ENCODE measurements at places on chromosomes 16 and 17. TPM values are rescaled to one million over a fixed set of nuclear protein-coding genes. Genes with fewer than 3 reads are reported as not detected.
A peak's percentile ranks its signal among the peaks of the same experiment; 100 is the strongest.

- no peaks in the 10 kb centered on the region for H3K4me1 ChIP-seq
- peak overlapping the region; percentile 25 for H3K27ac ChIP-seq
- no peak for DNase-seq
- H3K4me3 ChIP-seq, result no peak overlapping the region
These were observed 194.3 kb downstream of the ZNF423 start for GRCh38 chr16:49661465-49662187.

Gene ZNF423
- total RNA-seq, result 20.5 TPM

- H3K4me1 ChIP-seq, result peaks cover 8% of the 10 kb centered on the region
- no peak overlapping the region for H3K27ac ChIP-seq
- no peak for DNase-seq
- H3K27me3 ChIP-seq, result no peaks in the 10 kb centered on the region
- no peaks in the 10 kb centered on the region for H3K36me3 ChIP-seq
- H3K4me3 ChIP-seq, result no peak overlapping the region
These were observed 410.5 kb downstream of the WWOX start for GRCh38 chr16:78509965-78510364.

Gene KRTAP4-1
- not detected for total RNA-seq

DNA sequence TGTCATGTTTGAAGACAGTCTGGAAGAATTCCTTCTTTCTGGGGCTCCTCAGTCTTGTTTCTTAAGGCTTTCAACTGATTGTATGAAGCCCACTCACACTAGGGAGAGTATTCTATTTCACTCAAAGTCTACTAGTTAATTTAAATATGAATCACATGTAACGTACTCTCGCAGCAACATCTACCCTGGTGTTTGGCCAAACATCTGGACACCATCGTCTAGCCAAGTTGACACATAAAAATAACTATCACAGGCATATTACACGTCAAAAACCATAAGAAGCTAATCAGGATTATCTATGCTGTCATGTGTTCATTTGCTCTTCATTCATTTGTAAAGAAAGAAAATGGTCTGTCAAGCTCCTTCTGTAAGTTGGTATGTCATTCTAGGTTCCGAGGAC is 787.4 kb downstream of the KCNJ2 start:
- no peak overlapping the region for H3K4me3 ChIP-seq
- no peak overlapping the region for H3K27ac ChIP-seq
- DNase-seq, result no peak

- no peak overlapping the region for H3K27ac ChIP-seq
- peaks cover 26% of the 10 kb centered on the region for H3K36me3 ChIP-seq
- no peaks in the 10 kb centered on the region for H3K27me3 ChIP-seq
- H3K4me1 ChIP-seq, result no peaks in the 10 kb centered on the region
- no peak for DNase-seq
These were observed 23.7 kb downstream of the NCOR1 start for GRCh38 chr17:16191604-16192003.

GRCh38 chr17:62662855-62663254 is 35.4 kb downstream of the MRC2 start:
- DNase-seq, result no peak
- no peak overlapping the region for H3K27ac ChIP-seq

Gene HOXB13
- total RNA-seq, result not detected

- no peak overlapping the region for H3K4me3 ChIP-seq
- no peaks in the 10 kb centered on the region for H3K4me1 ChIP-seq
- DNase-seq, result no peak
- H3K36me3 ChIP-seq, result no peaks in the 10 kb centered on the region
- H3K27ac ChIP-seq, result no peak overlapping the region
- H3K27me3 ChIP-seq, result no peaks in the 10 kb centered on the region
These were observed 14.0 kb downstream of the UBE2O start for GRCh38 chr17:76438906-76439305.

DNA sequence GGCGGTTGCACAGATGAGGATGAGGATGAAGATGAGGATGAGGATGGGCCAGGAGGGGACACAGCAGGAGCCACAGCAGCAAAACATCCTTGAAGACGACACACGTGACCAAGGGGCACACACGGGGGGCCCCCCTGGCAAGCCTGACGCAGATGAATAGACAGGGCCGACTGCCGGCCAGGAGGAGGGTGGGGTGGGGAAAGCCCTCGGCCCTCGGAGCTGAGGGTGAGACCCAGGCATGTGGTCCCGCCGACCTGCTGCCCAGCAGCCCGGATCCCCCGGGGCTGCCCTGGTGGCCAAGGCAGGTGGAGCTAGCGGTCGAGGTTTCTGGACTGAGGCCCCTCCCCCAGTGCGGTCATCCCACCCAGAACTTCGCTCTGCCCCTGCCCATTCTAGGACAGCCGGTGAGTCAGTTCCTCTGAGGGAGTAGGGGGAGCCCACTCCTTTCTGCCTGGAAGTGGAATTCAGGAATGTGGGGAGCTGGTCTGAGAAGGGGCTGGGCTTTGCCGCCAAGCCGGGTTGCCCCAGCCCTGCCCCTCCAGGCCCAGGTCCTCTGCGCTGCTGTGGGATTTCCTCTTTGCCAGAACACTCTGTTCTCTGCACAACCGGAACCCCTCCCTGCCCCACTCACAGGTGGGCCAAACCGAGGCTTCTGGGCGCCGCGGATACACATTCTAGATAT is 9.9 kb downstream of the CYGB start:
- no peaks in the 10 kb centered on the region for H3K27me3 ChIP-seq
- H3K27ac ChIP-seq, result peak overlapping the region; percentile 93
- no peak overlapping the region for H3K4me3 ChIP-seq

Measured in tibial nerve (tissue), 4 donors.